Testis (tissue), 5 donors: ENCODE measurements at places on chromosomes 1 and 21. TPM values are rescaled to one million over a fixed set of nuclear protein-coding genes. Genes with fewer than 3 reads are reported as not detected.

The S100A12 gene
- total RNA-seq, result not detected

The IGFN1 gene
- 16.4 TPM for total RNA-seq

The HTR6 gene
- total RNA-seq, result 0.55 TPM

The SH2D2A gene
- 3.1 TPM for total RNA-seq

The WDR64 gene
- 5.5 TPM for total RNA-seq

The CFHR5 gene
- 0.24 TPM for total RNA-seq

The OR2M4 gene
- 0.39 TPM for total RNA-seq

The PPIAL4G gene
- 0.12 TPM for total RNA-seq

The ZBTB7B gene
- total RNA-seq, result 21.1 TPM

The PKLR gene
- 0.87 TPM for total RNA-seq

The SPRR2D gene
- total RNA-seq, result not detected

The RGS8 gene
- total RNA-seq, result 2.5 TPM

The MMP23B gene
- total RNA-seq, result 49.0 TPM

The FMO5 gene
- total RNA-seq, result 6.4 TPM

The PRSS38 gene
- total RNA-seq, result 3.4 TPM

DNA sequence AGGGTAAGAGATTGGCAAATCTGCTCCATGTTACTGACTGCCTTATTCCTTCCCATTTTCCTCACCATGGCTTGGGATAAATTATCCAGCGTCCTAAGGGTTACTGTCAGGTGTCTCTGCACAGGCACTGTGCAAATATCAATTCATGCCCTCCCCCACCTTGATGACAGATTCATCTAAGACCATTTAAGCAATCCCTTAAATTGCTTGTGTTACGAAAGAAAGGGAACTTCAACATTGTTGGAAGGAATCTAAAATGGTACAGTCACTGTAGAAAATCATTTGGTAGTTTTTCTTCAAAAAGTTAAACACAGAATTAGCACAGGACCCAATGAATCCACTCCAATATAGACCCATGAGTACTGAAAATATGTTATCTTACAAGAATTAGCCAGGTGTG lies 17.6 kb upstream of the MTARC2 start:
- H3K27me3 ChIP-seq, result no peaks in the 10 kb centered on the region
- H3K4me3 ChIP-seq, result no peak overlapping the region
- H3K36me3 ChIP-seq, result no peaks in the 10 kb centered on the region
- H3K4me1 ChIP-seq, result peaks cover 7% of the 10 kb centered on the region
- no peak for DNase-seq

DNA sequence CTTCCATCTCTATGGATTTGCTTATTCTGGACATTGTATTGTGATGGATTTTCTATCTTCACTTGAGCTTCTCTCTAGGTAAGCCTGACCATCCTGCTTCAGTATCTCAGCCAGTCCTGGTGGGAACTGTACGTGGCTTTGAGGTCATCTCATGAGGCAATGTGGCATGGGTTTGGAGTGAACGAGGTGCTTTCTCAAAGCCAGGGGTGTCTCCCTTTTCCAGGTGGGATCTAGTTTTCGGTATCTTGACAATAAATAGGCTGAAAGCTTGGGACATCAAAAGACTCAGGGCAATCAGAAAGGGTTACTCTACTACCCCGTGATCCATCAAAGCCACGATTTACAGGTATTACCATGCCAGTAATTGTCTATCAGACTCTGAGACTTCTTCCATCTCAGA lies 40.8 kb downstream of the AZIN2 start:
- H3K4me1 ChIP-seq, result no peaks in the 10 kb centered on the region
- H3K36me3 ChIP-seq, result no peaks in the 10 kb centered on the region
- H3K27me3 ChIP-seq, result no peaks in the 10 kb centered on the region
- H3K4me3 ChIP-seq, result no peak overlapping the region
- DNase-seq, result no peak

GRCh38 chr1:7932524-7933138 lies 8.0 kb downstream of the TNFRSF9 start:
- no peaks in the 10 kb centered on the region for H3K36me3 ChIP-seq
- H3K4me3 ChIP-seq, result no peak overlapping the region
- H3K4me1 ChIP-seq, result no peaks in the 10 kb centered on the region
- no peak for DNase-seq
- H3K27me3 ChIP-seq, result no peaks in the 10 kb centered on the region

GRCh38 chr1:183730107-183730724 lies 74.7 kb upstream of the RGL1 start:
- DNase-seq, result no peak
- no peaks in the 10 kb centered on the region for H3K36me3 ChIP-seq
- no peak overlapping the region for H3K4me3 ChIP-seq

DNA sequence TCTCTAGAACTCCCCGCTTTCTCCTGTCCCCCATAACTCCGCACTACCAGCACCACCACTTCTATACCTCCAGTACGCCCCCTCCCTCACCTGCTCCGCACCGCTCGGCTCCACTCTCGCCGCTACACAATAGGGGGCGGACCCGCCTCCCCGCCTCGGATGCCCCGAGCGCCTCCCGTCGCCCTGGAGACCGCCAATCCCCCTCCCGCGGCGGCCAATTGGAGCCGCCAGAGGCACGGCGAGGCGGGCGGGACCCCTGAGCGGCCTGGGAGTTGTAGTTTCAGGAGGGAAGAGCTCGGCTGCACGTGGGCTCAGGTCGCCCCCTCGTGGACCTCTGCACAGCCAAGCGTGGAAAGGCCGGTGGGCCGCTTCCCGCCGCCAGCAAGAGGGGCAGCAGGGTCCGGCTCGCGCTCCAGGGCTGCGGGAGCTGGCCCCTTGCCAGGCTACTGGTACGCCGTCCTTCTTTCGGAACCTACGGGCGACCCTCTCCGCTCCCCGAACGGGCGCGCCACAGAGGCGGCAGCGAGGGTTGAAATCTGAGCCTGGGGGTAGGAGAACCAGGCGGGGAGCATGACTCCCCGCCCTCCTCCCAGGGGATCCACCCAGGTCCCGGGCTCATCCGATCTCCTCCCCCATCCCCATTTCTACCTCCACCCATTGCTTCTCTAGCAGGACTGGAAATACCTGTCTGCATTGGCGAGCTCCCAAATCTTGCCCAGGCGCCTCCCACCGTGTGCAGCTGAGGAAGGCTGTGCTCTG lies at the start of gene IGSF9:
IGSF9 (minus strand) TSS at position 131 of the 759 bp plus-strand sequence. CDS start 2,159 bp downstream, outside the sequence.
- peak within 1 kb of the TSS; percentile 16 for H3K4me3 ChIP-seq
- DNase-seq, result peak; percentile 89
- no peak within 1 kb of the TSS for H3K27ac ChIP-seq
- H3K4me1 ChIP-seq, result peaks cover 12% of the 10 kb centered on the region
- H3K36me3 ChIP-seq, result no peaks in the 10 kb centered on the region
- no peaks in the 10 kb centered on the region for H3K27me3 ChIP-seq

GRCh38 chr1:40267767-40268187 lies 9.7 kb downstream of the ZMPSTE24 start:
- no peaks in the 10 kb centered on the region for H3K36me3 ChIP-seq
- DNase-seq, result no peak
- H3K27ac ChIP-seq, result no peak overlapping the region
- H3K27me3 ChIP-seq, result no peaks in the 10 kb centered on the region
- H3K4me3 ChIP-seq, result no peak overlapping the region
- H3K4me1 ChIP-seq, result no peaks in the 10 kb centered on the region

GRCh38 chr1:234881893-234882771 lies 246.5 kb downstream of the TOMM20 start:
- peaks cover 11% of the 10 kb centered on the region for H3K4me1 ChIP-seq
- H3K36me3 ChIP-seq, result no peaks in the 10 kb centered on the region
- DNase-seq, result no peak
- H3K27ac ChIP-seq, result no peak overlapping the region

GRCh38 chr1:9322661-9323244 lies 30.1 kb downstream of the SPSB1 start:
- no peaks in the 10 kb centered on the region for H3K36me3 ChIP-seq
- H3K27ac ChIP-seq, result no peak overlapping the region
- no peaks in the 10 kb centered on the region for H3K27me3 ChIP-seq
- H3K4me1 ChIP-seq, result peaks cover 41% of the 10 kb centered on the region
- no peak overlapping the region for H3K4me3 ChIP-seq

GRCh38 chr1:207423560-207424292 lies 30.4 kb upstream of the CR2 start:
- no peak for DNase-seq
- H3K27ac ChIP-seq, result no peak overlapping the region
- no peak overlapping the region for H3K4me3 ChIP-seq
- H3K36me3 ChIP-seq, result no peaks in the 10 kb centered on the region

GRCh38 chr1:109978761-109979488 lies 5.6 kb upstream of the AHCYL1 start:
- H3K4me1 ChIP-seq, result no peaks in the 10 kb centered on the region
- H3K27me3 ChIP-seq, result no peaks in the 10 kb centered on the region
- no peaks in the 10 kb centered on the region for H3K36me3 ChIP-seq
- no peak for DNase-seq
- no peak overlapping the region for H3K27ac ChIP-seq
- no peak overlapping the region for H3K4me3 ChIP-seq

GRCh38 chr21:41953831-41954653 lies at the start of gene C2CD2:
Gene C2CD2 (minus strand): TSS chr21:41954018. CDS start chr21:41953648, 370 bp downstream.
- peak within 1 kb of the TSS; percentile 68 for H3K4me3 ChIP-seq
- no peak for DNase-seq
- H3K27ac ChIP-seq, result peak within 1 kb of the TSS; percentile 45
- peaks cover 17% of the 10 kb centered on the region for H3K4me1 ChIP-seq
- no peaks in the 10 kb centered on the region for H3K27me3 ChIP-seq
- no peaks in the 10 kb centered on the region for H3K36me3 ChIP-seq

DNA sequence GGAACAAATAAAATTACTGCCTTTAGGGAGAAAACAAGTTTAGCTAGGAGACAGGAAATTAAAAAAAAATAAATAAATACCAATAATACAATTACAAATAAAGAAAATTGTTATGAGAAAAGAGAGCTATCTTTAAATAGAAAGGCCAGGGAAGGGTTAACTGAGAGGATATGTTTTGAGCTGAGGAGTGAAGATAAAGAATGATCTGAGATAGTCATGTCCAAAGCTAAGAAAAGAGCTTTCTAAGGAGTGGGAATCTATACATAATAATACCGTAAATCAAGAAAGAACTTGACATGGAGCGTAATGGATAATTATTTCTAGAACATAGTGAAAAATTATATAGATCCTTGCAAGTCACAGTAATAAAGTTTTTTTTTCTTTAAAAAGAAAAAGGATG lies 176.5 kb downstream of the NCAM2 start:
- H3K27ac ChIP-seq, result no peak overlapping the region
- no peaks in the 10 kb centered on the region for H3K27me3 ChIP-seq
- H3K4me3 ChIP-seq, result no peak overlapping the region
- DNase-seq, result no peak

GRCh38 chr1:201354151-201354900 lies 23.2 kb downstream of the TNNT2 start:
- H3K4me1 ChIP-seq, result no peaks in the 10 kb centered on the region
- H3K36me3 ChIP-seq, result no peaks in the 10 kb centered on the region
- H3K27me3 ChIP-seq, result no peaks in the 10 kb centered on the region
- no peak overlapping the region for H3K4me3 ChIP-seq

- H3K27me3 ChIP-seq, result no peaks in the 10 kb centered on the region
- peak within 1 kb of the TSS; percentile 53 for H3K27ac ChIP-seq
- no peaks in the 10 kb centered on the region for H3K4me1 ChIP-seq
- H3K36me3 ChIP-seq, result no peaks in the 10 kb centered on the region
- peak; percentile 78 for DNase-seq
These were observed at the start of gene AGBL4 for GRCh38 chr1:50023292-50024159. Gene AGBL4 (minus strand): TSS chr1:50023954.

- DNase-seq, result no peak
- H3K27ac ChIP-seq, result no peak overlapping the region
- H3K4me1 ChIP-seq, result no peaks in the 10 kb centered on the region
- H3K36me3 ChIP-seq, result no peaks in the 10 kb centered on the region
These were observed 7.0 kb upstream of the GPR88 start for GRCh38 chr1:100530880-100531487.

DNA sequence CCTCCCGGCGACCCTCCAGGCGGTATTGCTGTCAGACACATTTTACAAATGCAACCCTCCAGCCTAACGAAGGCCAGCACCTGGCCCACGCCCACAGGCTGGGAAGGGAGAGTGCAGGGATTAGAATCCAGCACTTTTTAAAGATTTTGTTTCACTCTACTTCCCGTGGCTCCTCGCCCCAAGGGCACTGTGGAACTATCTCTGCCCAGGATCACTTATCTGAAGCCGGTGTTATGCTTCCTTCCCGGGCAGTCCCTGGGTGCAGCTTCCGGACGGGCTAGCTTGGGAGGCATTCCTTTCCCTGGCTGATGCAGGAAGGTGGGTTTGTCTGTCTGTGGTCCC lies 35.8 kb downstream of the CCN1 start:
- H3K27ac ChIP-seq, result no peak overlapping the region
- peaks cover 6% of the 10 kb centered on the region for H3K4me1 ChIP-seq
- H3K4me3 ChIP-seq, result peak overlapping the region; percentile 6
- H3K27me3 ChIP-seq, result no peaks in the 10 kb centered on the region
- no peak for DNase-seq
- H3K36me3 ChIP-seq, result no peaks in the 10 kb centered on the region

DNA sequence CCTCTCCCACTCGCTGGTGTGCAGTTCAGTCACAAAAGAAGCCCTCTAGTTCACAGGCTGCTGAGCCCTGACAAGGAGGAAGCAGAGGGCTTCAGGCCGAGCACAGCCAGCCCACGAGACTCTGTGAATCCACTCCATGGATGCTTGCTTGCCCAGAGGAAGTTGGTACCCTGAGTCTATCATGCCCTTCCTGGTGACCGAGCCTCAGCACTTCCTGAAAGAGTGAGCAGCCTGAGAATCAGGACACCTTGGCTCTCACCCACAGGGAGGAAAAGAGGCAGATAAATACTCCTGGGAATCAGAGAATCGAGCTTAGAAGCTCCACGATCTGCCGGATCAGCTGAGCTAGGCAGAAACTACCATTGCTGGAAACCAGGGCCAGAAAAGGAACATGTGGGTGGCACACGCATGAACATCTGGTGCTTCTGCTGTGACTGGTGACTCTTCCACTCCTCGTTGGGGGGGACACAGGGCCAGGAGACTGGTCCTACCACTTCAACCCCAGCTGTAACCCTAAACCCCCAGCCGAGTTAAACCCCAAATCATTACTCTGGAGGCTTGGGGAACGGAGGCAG lies 376.3 kb upstream of the CAMK1G start:
- H3K27me3 ChIP-seq, result no peaks in the 10 kb centered on the region
- H3K4me3 ChIP-seq, result peak overlapping the region; percentile 21
- no peak overlapping the region for H3K27ac ChIP-seq
- no peak for DNase-seq
- peaks cover 11% of the 10 kb centered on the region for H3K4me1 ChIP-seq
